Gastroesophageal sphincter (tissue), 4 donors: ENCODE measurements at places on chromosomes 11 and 22. TPM values are rescaled to one million over a fixed set of nuclear protein-coding genes. Genes with fewer than 3 reads are reported as not detected.

The OR2AT4 gene
- total RNA-seq, result not detected

The LMO2 gene
- 22.2 TPM for total RNA-seq

The TRIM48 gene
- not detected for total RNA-seq

The OR6T1 gene
- not detected for total RNA-seq

The MUC15 gene
- total RNA-seq, result 0.93 TPM

The PACS1 gene
- total RNA-seq, result 32.7 TPM

The PDE2A gene
- total RNA-seq, result 35.6 TPM

The SERHL2 gene
- 7.7 TPM for total RNA-seq
